ENCODE measurements at places on chromosomes 13 and 19.

DNA sequence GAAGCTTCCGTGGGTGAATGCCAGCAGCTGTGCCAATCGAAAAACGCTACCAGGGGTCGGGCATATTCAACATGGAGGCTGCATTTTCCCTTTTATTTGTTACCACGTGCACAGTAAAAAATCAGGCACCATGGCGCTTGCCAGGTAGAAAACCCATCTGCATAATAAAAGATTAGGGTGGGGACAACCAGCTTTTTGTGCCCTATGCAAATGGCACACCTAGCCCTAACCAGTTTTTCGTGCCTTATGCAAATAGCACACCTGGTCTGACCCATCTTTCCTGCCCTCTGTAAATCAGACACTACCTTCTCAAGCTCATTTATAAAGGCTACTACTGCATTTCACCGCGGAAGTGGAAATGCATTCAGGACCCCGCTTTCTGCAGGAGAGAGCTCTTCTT lies 62.1 kb upstream of the FREM2 start:
- no peak for DNase-seq

DNA sequence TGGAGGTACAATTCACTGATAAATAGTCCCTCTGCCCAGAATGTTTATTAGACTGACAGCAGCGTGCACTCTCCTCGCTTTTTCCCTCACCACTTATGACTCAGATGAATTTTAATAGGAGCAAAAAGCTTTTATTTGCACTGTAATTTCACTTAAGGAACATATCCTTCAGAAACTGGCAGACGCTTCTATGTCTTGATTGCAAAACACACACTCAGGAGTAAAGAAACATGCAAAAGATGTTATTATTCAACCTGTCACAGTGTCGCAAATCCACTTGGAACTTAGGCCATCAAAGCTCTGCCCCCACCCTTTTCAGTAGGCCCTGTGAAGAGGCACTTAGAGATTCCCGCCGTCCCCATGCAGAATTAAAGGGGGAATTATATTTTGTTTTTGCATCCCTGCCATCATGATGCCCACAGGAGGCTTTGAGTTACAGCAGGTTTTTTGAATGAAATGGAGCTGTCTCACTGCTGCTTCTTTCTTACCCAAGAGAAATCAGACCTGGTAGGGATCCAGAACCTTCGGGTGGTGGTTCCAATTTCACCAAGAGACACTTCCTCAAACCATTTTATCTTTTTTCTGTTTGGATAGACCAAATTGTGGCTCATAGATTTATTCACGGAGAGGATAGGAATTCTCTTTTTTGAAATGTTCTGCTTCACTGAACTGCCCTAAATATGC lies 74.5 kb downstream of the GGACT start:
- peak; percentile 18 for DNase-seq

DNA sequence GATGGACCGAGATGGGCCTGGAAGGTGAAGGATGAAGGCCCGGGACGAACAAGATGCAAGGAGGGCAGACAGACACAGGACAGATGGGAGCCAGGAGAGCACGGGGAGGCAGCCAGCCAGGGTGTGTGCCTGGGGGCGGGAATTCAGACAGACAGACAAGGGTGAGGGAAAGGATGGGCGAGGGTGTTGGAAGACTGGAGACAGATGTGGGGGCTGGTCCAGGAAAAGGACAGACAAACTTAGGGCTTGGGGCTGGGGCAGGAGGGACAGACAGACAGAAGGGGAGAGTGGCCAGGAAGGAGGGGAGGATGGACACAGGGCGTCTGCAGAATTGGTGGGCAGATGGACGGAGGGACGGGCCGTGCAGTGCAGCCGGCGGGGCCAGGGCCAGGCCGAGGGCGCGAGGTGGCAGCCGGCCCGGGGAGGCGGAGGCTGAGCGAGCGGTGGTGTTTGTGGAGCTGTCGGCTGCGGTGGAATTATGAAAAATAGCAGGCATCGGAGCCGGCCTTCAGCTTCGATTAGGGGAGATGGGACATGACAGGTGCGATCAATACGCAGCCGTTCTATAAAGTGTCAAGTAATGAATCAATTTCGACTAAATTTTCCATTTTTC lies 4.6 kb upstream of the ERFL start:
- DNase-seq, result no peak

- DNase-seq, result no peak
Measured at GRCh38 chr19:41541990-41542584, 33.9 kb upstream of the CEACAM21 start.

DNA sequence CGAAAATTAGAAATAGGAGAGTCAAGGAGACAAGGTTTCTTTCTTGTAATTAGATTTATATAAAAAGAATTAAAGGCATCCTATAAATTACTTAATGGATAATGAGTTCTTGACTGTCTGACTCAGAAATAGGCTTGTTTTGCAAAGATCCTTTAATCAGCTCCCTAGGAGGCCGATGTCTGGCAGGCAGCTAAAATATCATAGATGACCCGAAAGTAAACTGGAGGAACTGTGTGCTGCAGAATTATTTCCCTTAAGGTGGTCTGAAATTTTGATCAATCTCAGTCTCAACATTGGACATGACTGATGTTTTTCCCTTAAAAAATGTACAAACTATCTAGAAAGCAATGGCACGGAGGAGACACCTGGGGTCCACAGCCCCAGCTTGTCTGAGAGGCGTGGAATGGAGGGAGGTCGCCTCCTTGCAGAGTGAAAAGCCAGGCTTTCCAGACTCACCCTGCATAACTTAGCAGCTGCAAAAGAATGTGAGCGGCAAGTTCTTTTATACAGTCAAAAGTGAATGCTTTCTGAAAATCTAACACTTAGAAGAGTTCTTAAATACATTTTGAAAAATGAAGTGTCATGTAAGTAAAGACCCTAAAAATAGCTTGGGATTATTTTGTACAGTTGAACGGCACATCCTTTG lies 44.8 kb downstream of the MBNL2 start:
- DNase-seq, result no peak

DNA sequence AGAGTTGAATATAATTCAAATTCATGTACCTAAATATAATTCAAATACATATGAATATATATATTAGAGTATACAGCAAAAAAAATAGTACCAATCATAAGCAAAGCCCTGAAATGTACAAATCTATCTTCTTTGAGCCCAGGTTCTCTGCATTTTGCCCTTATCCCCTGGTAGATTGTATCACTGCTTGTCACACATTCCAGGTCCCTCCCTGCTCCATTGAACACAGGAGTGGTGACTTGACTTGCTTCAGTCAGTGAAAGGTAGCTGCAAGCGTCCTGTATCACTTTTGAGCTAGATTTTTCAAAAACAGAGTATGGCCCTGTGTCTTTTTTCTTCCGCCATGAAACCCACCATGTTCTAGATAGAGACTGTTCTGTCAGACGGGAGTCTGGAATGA lies 369.4 kb downstream of the LIG4 start:
- no peak for DNase-seq

DNA sequence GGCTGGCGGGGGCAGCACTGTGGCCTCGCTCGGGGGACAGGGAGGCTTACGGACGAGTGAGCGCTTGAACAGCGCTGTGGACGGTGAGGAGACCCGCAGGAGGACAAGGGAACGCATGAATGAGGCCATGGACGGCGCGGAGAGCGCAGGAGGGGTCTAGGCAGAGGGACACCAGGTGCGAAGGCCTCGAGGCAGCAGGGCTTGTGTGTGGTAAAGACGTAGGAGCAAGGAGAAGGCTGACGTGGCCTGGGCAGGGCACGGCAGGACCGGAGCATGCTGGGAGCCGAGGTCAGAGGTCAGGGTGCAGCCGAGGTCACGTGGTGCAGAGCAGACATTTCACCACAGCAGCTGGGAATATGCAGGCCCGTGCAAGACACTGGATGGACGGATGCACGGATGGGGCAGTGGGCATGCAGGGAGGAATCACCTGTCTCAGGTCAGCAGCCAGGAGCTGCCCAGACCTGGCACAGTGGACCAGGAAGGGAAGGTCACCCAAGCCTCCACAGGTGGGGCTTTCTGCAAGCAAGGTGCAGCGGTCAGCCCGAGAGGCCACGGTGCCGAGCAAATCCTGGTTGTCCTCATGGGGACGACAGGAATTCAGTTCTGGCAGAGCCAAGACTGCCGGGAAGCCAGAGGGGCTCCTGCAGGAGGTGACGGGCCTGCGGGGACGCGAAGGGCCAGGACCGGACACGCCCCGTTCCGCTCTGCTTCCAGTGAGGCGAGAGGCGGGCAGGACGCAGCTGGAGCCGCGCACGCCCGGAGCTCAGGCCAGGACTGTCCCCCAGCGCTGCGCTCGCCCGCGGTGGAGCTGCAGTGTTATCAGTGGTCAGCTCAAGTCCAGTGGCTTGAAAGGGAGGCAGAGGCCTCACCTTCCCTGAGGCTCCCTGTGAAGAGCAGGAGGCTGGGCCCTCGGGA lies 72.2 kb downstream of the RASA3 start:
- DNase-seq, result no peak

DNA sequence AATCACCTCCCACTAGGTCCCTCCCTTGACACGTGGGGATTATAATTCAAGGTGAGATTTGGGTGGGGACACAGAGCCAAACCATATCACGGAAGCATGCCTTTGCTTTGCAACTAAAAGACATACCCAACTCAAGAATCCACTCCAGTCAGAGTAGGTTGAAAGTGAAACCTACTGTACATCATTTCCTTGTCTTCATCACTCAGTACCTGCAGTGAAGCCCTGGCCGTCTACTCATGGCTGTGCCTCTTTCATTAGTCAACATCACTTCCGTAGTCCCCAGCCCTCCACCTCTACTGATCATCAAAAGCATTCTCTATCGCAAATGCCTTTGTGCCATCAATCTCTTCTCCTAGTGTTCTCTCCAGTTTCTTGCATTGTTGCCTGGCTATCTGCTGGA lies 343.1 kb upstream of the ARGLU1 start:
- no peak for DNase-seq

DNA sequence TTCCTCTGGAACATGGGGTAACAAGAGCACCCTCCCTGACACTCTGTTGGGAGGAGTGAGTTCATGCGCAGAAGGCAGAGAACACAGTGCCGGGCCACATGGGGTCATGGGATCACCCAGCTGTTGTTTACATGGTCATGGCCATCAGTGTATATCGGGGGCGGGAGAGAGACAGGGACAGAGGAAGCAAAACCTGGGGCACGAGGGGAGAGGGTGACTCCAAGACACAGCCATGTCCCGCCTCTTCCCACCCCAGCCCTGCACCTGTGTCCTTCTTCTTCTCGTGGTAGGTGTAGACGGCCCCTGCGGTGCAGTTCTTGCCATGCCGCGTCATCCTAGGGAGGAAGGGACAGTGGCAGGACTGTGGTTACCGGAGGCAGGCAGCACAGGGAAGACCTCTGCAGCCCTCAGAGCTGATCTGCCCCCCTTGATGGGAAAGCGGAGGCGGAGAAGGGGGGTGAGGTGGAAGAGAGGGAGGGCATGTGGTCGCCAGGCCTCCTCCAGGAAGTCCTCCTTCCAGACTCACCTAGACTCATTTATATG lies 19.9 kb downstream of the NOSIP start:
- DNase-seq, result no peak

DNA sequence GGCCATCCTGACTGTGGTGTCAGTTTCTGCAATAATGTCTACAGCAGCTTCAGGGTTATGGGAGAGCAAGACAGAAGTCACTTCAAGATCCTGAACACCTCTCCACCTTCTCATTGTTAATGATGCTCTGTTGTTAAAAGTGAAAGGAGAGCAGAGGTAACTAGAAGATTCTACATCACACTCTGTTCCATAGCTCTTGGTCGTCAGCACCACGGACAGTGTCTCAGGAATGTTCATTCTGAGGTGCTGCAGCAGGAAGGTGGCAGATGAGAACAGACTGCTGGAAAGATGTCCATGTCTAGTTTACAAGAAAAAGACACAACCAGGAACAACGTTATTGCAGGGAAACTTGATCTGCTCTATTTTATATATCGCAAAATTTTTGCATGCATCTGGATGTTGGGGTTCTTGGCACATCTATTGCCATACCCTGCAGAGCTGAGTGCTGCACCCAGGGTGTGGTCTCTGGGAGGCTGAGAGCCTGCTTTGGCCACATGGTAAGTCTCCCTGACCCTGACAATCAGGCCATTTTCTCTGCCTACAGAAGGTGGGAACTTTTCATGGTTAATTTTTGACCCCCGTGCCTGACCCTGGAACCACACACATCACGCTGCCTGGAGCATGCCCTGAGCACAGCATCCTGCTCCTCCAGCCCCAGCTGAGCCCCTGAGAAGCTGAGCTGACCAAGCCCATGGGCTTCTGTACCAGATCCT lies 12.7 kb downstream of the CEACAM21 start:
- DNase-seq, result no peak

- DNase-seq, result no peak
Measured at GRCh38 chr19:35141837-35142605, 1.0 kb upstream of the FXYD7 start.

GRCh38 chr13:54699831-54700230 lies 1671.2 kb downstream of the OLFM4 start:
- DNase-seq, result no peak

- no peak for DNase-seq
Measured at GRCh38 chr13:79936368-79937136, 404.4 kb downstream of the SPRY2 start.

- DNase-seq, result peak; percentile 52
Measured at GRCh38 chr19:55209693-55210472, 582 bp upstream of the PTPRH start.

- DNase-seq, result no peak
Measured at GRCh38 chr13:39100996-39101738, 62.9 kb downstream of the NHLRC3 start.

- DNase-seq, result no peak
Measured at GRCh38 chr19:33487901-33488800, 33.4 kb downstream of the PEPD start.

DNA sequence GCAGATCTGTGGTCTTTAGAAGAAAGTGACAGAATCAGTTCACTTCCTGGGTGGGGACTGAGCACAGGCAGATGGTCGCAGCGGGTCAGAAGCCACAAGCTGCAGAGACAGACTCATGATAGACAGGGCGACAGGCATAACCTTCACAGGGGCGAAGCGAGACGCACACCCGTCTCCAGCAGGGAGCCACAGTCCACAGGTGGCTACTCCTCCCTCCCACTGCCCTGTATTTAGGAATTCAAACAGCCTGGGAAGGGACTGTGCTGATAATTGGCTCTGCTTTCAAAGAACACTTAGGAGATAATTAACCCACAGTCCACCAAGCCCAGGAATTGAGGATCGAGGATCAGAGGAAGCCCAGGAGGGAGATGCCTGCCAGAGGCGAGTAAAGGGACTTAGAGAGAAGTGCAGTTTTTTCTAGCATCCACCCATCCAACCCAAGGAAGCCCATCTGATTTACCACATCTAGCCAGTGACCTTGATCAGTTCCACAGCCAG lies 23.2 kb downstream of the RFX2 start:
- peak; percentile 71 for DNase-seq

DNA sequence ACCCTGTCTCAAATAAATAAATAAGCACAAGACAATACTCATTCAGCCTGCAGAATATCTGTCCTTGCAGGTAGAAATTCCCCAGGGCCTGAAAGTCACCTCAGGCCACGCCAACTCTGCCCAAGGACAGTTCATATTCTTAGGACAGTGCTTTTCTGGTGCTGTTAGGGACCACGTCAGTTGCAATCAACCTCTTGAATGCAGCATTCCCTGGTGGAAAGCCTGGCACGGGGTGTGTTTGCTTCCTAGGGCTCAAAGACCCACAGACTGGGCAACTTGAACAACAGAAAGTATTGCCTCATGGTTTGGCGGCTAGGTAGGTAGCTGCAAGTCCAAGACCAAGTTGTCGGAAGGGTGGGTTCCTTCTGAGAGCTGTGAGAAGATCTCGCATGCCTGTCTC lies 160.3 kb downstream of the KCTD15 start:
- no peak for DNase-seq

Data from NCI-H2029 treated with DMSO at 0.1 percent for 48 hours (cell line).